ENCODE measurements at places on chromosomes 7 and 10. TPM values are rescaled to one million over a fixed set of nuclear protein-coding genes. Genes with fewer than 3 reads are reported as not detected.

DNA sequence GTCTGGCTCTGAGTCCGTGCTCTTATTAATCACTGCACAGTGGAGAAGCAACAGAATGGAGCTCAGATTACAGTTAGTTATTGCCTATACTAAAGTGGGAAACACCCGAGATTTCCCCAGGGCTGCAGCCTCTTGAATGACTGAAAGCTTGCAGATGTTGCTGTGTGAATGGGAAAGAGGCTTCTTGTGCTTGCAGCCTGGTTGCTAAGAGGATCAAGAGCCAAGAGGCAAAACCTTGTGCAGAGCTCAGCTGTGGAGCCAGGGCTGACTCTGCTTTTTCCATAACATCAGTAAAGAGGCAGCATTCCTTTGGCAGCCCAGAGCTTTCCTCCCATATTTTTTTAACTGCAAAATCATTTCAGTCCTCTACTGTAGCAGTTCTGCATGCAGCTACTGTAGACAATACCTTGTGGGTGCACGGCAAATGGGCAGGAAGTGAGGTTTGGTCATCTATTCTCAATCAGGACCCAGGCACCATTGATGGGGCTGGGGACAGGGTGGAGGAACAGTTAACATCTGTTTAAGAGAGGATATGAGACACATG is 86.5 kb downstream of the RALA start:
- H3K27ac ChIP-seq, result no peak overlapping the region
- no peak overlapping the region for H3K4me3 ChIP-seq
- no peak for DNase-seq

GRCh38 chr10:96584035-96584434 is 2.8 kb downstream of the TM9SF3 start:
- no peak overlapping the region for H3K4me3 ChIP-seq
- DNase-seq, result no peak
- H3K27me3 ChIP-seq, result no peaks in the 10 kb centered on the region

NPSR1 gene
- total RNA-seq, result not detected

MAGI2 gene
- total RNA-seq, result 12.8 TPM

GRCh38 chr10:133276435-133277201 is at the start of gene ADAM8:
TSS of gene ADAM8 (minus strand) at chr10:133276868. CDS start at chr10:133276817, 51 bp downstream.
- peaks cover 15% of the 10 kb centered on the region for H3K36me3 ChIP-seq
- H3K27ac ChIP-seq, result peak within 1 kb of the TSS; percentile 63
- H3K27me3 ChIP-seq, result peaks cover 7% of the 10 kb centered on the region
- peak; percentile 78 for DNase-seq
- H3K4me3 ChIP-seq, result peak within 1 kb of the TSS; percentile 45
- H3K4me1 ChIP-seq, result peaks cover 38% of the 10 kb centered on the region
